Left ventricle myocardium inferior (tissue), 1 donor: ENCODE measurements at places on chromosomes 5 and 9. TPM values are rescaled to one million over a fixed set of nuclear protein-coding genes. Genes with fewer than 3 reads are reported as not detected.

GMCL2 gene
- total RNA-seq: not detected

CAST gene
- total RNA-seq: 649 TPM

RMRP gene
- total RNA-seq: 15,093 TPM

LCN15 gene
- 0.41 TPM for total RNA-seq

RFK gene
- total RNA-seq: 24.0 TPM

MSH3 gene
- total RNA-seq: 11.0 TPM

PLCXD3 gene
- 73.1 TPM for total RNA-seq

MYMK gene
- not detected for total RNA-seq

ACTL7A gene
- total RNA-seq: not detected

GRCh38 chr5:113748403-113748802 lies 234.9 kb downstream of the YTHDC2 start:
- DNase-seq: no peak

DNA sequence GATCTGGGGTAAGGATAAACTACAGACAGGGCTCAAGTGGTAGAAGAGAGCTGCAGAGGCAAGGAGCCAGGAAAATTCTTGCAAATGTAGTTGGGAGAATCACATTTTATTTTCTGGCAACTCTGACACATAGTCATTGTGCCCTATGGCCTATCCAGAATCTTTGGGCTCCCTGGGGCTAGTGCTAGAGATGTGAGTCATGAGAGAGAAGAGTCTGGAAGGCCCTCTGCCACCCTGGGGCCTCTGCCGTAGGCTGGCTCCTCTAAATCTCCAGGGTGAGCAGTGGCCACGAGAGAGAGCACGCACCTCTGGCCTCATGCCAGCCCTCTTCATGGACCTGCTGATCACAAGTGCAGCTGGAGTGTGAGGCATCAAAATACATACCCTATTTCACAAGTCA lies 74.3 kb upstream of the SSBP2 start:
- peak; percentile 75 for DNase-seq

GRCh38 chr5:123209502-123210027 lies 120.5 kb downstream of the PRDM6 start:
- DNase-seq: no peak

GRCh38 chr5:36153726-36154125 lies 1.8 kb downstream of the SKP2 start:
- no peak for DNase-seq

- no peak for DNase-seq
Observed at GRCh38 chr5:171956314-171956713, 50.1 kb downstream of the FBXW11 start.

DNA sequence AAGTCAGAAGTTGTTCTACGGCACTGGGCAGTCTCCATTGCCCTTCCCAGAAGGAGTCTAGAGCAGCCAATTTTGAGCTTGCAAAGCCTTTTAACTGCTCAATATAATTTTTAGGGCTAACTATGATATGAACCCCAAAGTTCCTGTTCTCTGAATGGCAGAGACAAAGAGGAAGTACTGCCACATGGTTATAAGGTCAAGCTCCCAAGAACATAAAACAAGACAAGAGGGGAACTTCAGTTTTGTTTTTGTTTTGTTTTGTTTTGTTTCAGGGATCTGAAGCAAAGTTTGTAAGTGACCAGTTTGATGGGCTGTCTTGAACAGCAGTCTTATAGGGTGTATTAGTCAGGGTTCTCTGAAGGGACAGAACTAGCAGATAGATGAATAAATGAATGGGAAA lies 11.9 kb upstream of the SMC2 start:
- DNase-seq: no peak

DNA sequence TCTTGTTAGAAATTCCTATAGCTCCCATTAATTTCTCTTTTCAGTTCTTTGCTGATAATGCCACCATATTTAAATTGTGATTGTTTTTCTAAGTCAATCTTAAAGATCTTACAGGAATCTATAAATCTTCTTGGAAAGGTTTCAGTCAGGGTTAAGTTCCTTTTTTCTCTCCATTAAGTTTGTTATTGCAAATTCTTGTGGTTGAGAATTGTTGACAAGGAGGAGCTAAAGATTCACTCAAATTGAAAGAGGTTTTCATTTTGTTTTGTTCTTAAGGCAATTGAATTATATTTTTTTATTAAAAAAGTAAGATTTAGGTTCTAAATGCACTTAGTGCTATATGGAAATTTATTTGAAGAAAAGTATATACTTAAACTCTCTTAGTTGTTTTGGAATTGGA lies 213.4 kb downstream of the PRR16 start:
- DNase-seq: no peak

GRCh38 chr5:7850395-7851239 lies at the start of gene CFAP90:
CFAP90 (minus strand) TSS chr5:7851133; CDS start chr5:7851021, 112 bp downstream.
- DNase-seq: peak; percentile 33

DNA sequence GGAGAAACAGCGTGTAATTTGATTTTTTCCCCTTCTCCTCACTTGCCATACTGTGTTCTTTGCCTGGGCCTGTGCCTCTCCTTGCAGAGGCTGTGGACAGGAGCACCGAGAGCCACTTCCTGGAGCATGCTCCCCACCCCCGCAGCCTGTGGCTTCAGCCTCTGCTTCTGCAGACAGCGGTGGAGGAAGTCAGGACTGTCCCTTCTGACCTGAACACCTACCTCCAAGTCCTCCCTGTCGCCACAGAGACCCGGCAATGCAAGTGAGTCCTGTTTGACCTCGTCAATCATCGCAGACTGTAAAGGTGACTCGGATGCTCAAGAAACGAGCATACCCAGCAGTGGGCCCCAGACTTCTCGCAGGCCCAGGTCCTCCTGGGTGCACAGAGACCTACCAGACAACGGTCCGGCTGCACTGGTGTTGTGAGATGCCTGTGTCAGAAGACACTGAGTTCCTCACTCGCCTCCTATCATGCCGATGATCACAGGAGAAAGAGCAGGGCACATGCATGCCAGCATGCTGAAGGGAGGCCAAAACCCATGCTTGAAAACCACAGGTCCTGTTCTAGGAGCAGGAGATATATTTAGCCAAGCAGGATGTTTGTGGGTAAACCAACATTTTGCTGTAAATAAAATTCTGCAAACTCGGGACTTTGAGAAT lies 198.8 kb downstream of the AUH start:
- DNase-seq: no peak

- DNase-seq: no peak
Observed at GRCh38 chr9:16510482-16510881, 360.0 kb downstream of the BNC2 start.

DNA sequence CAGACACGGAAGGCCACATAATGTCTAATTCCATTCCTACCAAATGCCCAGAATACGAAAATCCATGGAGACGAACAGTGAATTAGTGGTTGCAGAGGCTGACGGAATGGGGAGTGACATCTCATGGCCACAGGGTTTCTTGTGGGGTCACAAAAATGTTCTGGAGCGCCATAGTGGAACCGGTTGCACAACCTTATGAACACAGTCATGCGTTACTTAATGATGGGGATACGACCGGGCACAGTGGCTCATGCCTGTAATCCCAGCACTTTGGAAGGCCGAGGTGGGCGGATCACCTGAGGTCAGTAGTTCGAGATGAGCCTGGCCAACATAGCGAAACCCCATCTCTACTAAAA lies 26.0 kb upstream of the TTLL11 start:
- DNase-seq: no peak

- DNase-seq: no peak
Observed at GRCh38 chr9:127694890-127695720, 11.7 kb upstream of the CFAP157 start.

DNA sequence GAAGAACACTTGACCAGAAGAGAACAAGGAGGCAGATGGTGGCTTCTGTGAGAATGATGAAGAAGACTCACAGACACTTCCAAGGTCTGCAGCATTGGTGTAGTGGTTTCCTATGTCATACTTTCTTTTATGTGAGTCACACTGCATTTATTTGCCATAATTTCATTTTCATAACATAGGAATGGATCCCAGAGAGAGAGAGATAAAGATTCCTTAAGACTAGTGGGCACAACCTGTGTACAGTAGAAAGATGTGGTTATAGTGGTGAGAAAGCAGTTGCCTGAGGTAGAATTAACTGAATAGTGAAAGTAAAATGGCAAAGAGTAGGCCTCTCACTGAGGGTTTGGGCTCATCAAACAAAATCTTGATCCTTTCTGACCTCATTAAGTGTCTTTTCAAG lies 7.6 kb upstream of the CCDC152 start:
- no peak for DNase-seq

GRCh38 chr5:64190562-64191306 lies 25.1 kb downstream of the RNF180 start:
- DNase-seq: no peak

- no peak for DNase-seq
Observed at GRCh38 chr5:170651604-170652277, 131.8 kb upstream of the GABRP start.

- DNase-seq: no peak
Observed at GRCh38 chr5:26889815-26890214, 148.6 kb downstream of the CDH9 start.

GRCh38 chr9:120001536-120001935 lies 578.4 kb downstream of the CDK5RAP2 start:
- no peak for DNase-seq

- DNase-seq: no peak
Observed at GRCh38 chr9:128104171-128104618, 23.3 kb downstream of the PTGES2 start.

GRCh38 chr9:134768709-134769351 lies 111.8 kb upstream of the FCN2 start:
- DNase-seq: peak; percentile 63
